HAP-1 (cell line): ENCODE measurements at places on chromosomes 3 and 15.

- DNase-seq, result no peak
Observed at GRCh38 chr15:41656188-41656587, 4.0 kb upstream of the MGA start.

GRCh38 chr3:182490596-182491491 lies 302.5 kb upstream of the ATP11B start:
- DNase-seq, result peak; percentile 20

- no peak for DNase-seq
Observed at GRCh38 chr15:38871638-38872037, 307.0 kb upstream of the RASGRP1 start.

- peak; percentile 57 for DNase-seq
Observed at GRCh38 chr3:65439641-65440284, 599.0 kb downstream of the MAGI1 start.

GRCh38 chr3:159645874-159646273 lies 342.8 kb upstream of the IL12A start:
- DNase-seq, result no peak

DNA sequence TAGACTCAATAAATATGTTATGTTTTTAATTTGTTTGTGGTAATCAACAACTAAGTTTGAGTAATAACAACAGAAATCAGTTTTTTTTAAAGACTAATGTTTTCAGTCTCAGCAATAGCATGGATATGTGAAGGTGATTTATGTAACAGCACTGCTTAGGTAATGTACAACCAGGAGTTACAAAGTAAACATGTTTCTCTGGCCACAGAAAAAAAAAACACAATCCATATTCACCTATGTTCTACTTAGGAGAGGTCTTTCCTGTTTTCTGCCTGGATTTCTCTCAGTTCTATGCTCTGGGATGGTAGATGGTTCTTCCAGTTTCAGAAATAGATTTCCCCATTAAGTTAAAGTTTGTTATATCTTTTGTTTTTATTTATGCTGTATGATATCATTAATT lies 579.4 kb downstream of the SI start:
- DNase-seq, result no peak

- no peak for DNase-seq
Observed at GRCh38 chr3:182948305-182948704, 32.0 kb downstream of the DCUN1D1 start.

GRCh38 chr3:39105687-39106063 lies 1.8 kb downstream of the GORASP1 start:
- no peak for DNase-seq

- no peak for DNase-seq
Observed at GRCh38 chr3:23894254-23895061, 22.3 kb downstream of the NKIRAS1 start.

- peak; percentile 76 for DNase-seq
Observed at GRCh38 chr3:113264283-113265131, 53.1 kb downstream of the BOC start.

- no peak for DNase-seq
Observed at GRCh38 chr15:47553947-47554346, 163.4 kb upstream of the SEMA6D start.

GRCh38 chr3:37308247-37308646 lies 133.9 kb upstream of the LRRFIP2 start:
- no peak for DNase-seq

DNA sequence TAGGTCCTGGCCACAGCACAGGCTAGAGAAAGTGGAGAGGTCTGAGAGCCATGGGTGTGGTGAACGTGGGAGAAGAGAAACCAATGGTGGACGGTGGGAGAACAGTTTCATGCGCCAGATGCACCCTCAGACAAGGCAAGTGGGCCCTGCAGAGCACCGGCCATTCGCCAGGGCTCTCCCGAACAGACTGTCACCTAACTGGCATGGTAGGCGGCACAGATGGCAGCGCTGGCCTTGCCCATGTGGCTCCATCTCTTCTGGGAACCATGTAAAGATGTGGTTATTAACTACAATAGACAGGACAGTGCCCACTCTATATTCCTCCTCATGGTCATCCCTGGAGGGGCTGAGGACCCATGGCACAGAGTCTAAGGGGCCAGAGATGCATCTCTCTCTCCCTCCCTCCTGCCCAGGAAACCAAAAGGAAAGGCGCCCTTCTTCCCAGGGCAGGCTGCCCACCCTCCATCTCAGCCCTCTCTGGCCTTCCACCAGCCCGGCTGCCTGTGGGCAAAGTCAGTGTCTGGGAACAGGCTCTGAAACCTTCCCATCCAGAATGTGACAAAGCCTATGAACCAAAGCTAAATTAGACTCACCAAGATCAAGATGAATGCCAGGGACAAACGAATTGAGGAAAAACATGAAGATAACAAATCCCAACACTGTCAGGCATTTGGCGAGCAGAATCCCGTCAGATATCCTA lies 147.8 kb downstream of the OCA2 start:
- DNase-seq, result no peak

DNA sequence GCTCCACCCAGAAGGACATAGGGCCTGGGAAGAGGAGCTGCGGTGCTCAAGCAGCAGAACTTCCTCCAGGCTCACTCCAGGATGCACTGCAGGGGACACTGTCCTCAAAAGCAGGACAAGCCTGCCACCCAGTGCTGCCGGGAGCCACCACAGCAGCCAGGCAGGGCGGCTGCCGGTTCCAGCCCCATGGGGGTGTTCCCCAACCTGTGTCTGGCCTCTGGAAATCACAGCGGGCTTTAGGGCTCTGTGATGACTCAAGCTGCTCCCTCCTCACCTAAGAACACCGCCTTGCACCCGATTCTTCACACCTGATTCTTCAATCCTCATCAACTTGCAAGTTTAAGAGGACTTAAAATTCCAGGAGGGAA lies 71.9 kb upstream of the SLC6A11 start:
- DNase-seq, result peak; percentile 16

- DNase-seq, result peak; percentile 47
Observed at GRCh38 chr3:156561533-156561932, 6.6 kb upstream of the SSR3 start.

- DNase-seq, result no peak
Observed at GRCh38 chr3:184629555-184630160, 68.1 kb downstream of the EPHB3 start.

- no peak for DNase-seq
Observed at GRCh38 chr3:107892955-107893624, 197.7 kb downstream of the CD47 start.

DNA sequence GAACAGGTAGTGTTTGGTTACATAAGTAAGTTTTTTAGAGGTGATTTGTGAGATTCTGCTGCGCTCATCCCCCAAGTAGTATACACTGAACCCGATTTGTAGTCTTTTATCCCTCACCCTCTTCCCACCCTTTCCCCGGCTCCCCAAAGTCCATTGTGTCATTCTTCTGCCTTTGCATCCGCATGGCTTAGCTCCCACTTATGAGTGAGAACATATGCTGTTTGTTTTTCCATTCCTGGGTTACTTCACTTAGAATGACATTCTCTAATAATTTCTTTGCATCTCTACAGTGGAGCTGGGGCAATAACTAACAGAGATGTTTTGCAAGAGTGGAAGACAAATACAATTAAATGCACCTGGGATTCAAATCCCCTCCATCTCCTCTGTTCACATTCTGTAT lies 93.2 kb downstream of the TP63 start:
- DNase-seq, result no peak

- no peak for DNase-seq
Observed at GRCh38 chr3:143476965-143477640, 357.5 kb downstream of the CHST2 start.

DNA sequence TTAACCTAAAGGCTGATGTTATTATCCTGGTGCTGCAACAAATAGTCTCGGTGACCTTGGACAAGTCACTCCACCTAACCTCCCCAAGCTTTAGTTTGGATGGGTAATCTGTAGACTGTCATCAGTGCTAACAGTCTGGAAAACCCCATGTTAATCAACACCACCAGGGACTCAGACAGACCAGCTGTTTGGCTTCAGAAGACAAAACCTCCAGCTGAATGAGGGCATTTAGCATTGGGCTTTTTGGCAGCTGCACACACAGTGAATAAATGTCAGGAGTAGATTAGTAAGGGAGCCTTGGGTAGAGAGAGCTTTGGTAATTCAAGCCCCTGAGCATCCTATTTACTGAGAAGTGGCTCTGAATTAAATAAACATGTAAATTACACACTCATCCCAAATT lies 24.9 kb upstream of the C3orf80 start:
- no peak for DNase-seq

DNA sequence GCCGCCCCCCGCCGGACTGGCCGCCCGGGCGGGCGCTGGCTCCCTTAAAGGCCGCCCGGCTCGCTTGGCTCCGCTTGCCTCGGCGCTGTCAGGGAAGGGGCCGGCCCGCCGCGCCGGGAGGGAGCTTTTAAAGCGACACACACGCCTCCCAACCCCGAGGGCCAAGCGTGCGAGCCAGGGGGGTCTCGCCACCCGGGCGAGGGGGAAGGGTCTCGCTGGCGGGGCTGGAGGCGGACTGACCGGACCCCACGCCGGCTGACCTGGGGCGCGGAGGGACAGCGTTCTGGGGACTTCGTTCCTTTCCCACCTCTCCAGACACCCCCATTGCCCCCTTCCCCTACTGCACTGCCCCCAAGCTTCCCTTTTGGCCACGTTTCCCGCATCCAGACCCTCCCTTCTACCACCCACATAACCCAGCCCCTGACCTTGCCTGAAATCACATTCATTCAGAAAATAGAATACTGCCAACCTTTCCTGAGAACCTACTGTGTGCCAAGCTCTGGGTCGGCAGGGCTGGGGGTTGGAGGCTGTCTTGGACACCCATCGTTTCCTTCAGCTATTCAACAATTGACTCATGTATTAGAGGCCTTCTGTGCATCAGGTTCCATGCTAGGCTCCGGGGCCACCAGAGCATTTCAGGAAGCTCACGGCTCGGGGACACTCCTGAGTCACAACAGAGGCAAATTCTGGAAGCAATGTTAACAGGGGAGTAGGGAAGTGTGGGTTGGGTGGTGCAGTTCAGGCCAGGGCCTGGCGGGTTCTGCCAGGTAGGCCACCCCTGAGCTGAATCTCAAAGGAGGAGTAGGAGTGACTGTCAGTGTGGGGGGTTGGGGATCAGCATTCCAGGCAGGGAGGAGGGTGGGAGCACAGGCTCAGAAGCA lies at the start of gene INSYN1:
INSYN1 (minus strand) TSS at position 102 of the 881 bp plus-strand sequence. CDS start 2,221 bp downstream, outside the sequence.
- peak; percentile 31 for DNase-seq

- no peak for DNase-seq
Observed at GRCh38 chr3:52188556-52188955, 9.4 kb upstream of the ALAS1 start.

DNA sequence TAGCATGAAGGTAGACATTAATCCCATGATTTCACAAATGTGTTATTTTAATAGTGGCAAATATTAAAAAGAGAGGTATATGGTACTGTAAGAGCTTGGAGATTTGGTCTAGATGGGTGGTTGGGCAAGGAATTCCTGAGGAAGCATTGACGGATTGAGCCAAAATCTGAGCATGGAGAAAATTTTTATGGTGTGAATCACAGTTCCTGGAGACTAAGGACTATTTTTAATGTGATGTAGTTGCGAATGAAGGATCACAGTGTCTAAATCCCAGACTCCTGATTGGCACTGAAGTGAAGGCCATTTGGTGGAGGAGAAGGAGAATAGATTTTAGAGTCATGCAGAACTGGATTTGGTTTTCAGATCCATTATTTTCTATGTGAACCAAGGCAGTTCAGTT lies 188.7 kb upstream of the FEZF2 start:
- no peak for DNase-seq

DNA sequence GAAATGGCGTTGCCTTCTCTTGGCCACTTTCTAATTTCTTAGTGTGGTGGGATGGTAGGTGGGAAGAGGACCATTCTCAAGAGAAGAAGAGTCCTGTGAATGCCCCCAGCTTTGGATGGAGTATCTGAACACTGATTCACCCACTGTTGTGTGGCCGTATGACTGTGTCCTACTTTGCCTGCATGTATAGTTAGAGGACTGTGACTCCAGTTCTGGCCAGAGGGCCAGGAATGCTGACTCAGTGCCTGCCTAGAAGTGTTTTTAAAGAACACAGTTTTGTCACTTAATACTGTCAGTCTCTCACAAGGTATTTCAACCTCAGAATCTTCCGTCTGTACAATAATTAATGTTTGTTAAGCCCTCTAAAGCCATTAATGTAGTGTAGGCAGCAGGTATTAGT lies 2.1 kb downstream of the SEC61A1 start:
- no peak for DNase-seq

- DNase-seq, result no peak
Observed at GRCh38 chr3:87354398-87354797, 78.0 kb upstream of the POU1F1 start.

GRCh38 chr3:143975554-143976152 lies 4.0 kb downstream of the DIPK2A start:
- peak; percentile 53 for DNase-seq

- no peak for DNase-seq
Observed at GRCh38 chr15:29799859-29800258, 22.4 kb downstream of the TJP1 start.

DNA sequence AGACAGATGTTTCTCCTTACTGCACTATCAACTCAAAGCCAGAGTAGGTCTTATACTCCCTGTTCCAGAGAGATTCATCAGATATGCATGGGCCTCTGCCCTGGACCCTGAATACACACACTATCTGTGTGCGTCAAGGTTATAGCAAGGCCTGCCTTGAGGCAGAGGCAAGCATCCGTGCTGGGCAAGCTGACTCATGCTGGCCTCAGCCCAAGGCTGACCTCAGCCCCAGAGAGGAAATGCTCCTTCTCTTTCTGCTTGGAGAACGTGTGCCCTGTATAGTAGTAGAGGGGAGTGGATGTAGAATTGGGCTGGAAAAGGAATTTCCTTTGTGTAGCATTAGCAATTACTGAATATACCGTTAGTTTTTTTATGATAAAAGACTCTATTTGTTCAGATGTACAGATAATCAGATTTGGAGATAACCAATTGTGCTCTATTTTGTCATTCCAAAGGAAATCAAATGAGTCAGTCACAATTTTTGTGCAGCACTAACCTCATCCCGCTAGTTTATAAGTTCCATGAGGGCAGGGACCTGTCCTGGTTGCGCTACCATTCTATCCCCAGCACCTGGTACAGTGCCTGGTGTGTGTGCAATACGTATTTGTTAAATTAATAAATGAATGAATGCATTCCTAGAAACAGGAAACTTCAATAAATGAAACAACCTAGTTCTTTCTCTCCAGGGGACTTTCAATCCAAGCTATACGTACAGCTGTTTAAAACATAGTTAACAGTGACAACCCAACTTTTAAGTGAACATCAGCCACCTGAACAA lies 13.3 kb upstream of the PAQR9 start:
- no peak for DNase-seq

- no peak for DNase-seq
Observed at GRCh38 chr15:54576298-54576935, 598.2 kb downstream of the UNC13C start.

GRCh38 chr3:149462581-149463011 lies 11.9 kb upstream of the TM4SF4 start:
- no peak for DNase-seq
